ENCODE measurements at places on chromosomes 5 and 9.

- DNase-seq = peak; percentile 3
Measured at GRCh38 chr5:94562327-94562971, 56.0 kb downstream of the KIAA0825 start.

- no peak for DNase-seq
Measured at GRCh38 chr9:35700031-35700430, 10.3 kb upstream of the TPM2 start.

- peak; percentile 94 for DNase-seq
Measured at GRCh38 chr9:38227061-38227540, 158.1 kb upstream of the SHB start.

GRCh38 chr5:120461251-120461650 is 2.8 kb upstream of the PRR16 start:
- DNase-seq = no peak

- no peak for DNase-seq
Measured at GRCh38 chr5:78574131-78574673, 74.4 kb downstream of the LHFPL2 start.

- DNase-seq = no peak
Measured at GRCh38 chr5:41772785-41773442, 97.3 kb downstream of the OXCT1 start.

DNA sequence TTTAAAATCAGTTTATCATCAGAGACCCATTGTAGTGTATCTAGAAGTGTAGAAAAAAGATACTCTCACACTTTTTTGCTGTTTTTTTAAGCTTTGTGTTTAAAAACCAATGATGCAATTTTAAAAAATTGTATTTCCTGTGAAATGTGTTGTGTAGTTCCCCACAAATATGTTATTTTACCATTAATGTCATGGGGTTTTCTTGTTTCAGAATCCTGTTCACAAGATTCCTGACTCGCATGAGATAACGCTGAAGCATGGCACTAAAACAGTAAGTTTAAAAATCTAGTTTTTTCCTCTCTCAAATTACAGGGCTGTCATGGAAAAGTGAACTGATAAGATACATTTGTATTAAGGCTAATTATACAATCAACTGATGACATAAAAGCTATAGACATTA is 58.6 kb downstream of the WDR70 start:
- DNase-seq = no peak

DNA sequence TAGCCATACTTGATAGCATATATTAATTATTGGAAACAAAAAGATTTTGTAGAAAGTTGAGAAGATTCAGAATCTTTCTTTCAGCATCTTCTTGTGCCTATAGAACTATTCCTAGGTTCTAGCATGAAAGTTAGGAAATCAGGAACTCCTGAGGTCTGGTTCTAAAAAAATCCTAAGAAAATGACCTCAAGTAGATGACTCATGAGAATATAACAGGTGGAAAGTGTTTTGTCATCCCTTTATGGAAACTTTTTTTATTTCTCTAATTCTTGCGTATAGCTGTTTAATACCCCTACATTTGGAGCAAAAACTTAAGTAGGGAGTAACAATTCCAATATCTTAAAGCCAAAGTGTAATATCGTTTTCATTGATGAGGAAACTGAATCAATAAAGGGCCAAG is 574.1 kb downstream of the NR2F1-AS1 start:
- DNase-seq = no peak

GRCh38 chr5:16546732-16547131 is 70.1 kb downstream of the RETREG1 start:
- no peak for DNase-seq

DNA sequence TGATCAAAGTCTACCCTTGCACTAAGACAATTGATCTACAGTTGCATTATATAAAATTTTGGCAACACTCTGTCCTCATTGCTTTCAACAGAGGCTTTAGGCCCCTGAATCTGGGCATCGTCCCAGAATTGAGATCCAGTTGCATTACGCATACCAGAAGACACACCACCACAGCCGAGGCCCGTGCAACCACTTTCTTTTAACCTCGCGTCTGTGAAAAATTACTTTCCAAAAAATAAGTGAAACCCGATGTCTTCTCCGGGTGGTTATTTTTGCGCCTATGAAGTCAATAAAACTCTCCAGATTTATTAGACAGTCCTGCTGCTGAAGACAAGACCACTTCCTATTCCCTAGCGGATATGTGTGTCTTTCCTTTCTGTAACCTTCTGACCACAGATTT is 52.1 kb upstream of the NFIB start:
- DNase-seq = no peak

DNA sequence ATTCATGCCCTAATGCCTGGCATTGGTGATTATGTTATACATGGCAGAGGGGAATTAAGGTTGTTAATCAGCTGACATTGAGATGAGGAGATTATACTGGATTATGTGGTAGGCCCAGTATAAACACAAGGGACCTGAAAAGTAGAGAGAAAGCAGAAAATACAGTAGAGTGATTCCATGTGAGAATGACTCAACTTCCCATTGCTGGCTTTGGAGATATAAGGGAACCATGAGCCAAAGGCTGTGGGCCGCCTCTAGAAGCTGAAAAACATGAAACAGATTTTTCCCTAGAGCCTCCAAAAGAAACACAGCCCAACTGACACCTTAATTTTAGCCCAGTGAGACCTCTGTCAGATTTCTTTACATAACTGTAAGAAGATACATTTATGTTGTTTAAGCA is 65.0 kb upstream of the CTXN3 start:
- no peak for DNase-seq

- no peak for DNase-seq
Measured at GRCh38 chr5:124961521-124961920, 215.1 kb upstream of the ZNF608 start.

- no peak for DNase-seq
Measured at GRCh38 chr5:31084871-31085270, 108.6 kb upstream of the CDH6 start.

DNA sequence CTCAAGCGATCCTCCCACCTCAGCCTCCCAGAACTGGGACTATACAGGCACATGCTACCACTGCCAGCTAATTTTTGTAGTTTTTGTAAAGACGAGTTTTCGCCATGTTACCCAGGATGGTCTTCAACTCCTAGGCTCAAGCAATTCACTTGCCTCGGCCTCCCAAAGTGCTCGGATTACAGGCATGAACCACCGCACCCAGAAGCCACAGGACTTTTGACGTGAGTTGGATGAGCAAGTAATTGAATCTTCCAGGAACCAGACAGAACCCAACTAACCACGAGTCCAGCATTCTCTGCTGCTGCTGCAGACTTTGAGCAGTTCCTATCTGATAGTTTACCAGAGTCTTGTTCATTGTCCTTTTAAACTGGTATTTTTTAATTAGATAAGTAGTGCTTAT is 9.6 kb upstream of the ATP6V0E1 start:
- DNase-seq = no peak

GRCh38 chr5:118450554-118451332 is 537.6 kb downstream of the DTWD2 start:
- DNase-seq = no peak

All from DMS79 (cell line).